ENCODE measurements at places on chromosomes 5 and 9.

DNA sequence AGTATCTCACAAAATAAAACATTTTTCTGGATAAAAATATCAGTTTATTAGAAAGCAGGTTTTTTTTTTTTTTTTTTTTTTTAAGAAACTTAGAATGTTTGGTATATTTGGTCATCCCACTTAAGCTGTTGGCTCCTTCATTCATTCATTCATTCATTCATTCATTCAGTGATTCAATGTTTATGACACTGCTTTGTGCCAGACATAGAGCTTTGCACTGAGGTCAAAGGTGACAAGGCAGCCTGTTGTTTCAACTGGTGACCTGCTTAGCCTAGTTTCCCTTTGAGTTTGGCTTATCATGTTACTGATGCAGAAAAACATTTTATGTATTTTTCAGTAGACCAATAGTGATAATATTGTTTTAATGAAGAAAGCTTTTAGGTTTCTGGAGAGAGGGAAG is 23.5 kb downstream of the CPEB4 start:
- no peak for DNase-seq

DNA sequence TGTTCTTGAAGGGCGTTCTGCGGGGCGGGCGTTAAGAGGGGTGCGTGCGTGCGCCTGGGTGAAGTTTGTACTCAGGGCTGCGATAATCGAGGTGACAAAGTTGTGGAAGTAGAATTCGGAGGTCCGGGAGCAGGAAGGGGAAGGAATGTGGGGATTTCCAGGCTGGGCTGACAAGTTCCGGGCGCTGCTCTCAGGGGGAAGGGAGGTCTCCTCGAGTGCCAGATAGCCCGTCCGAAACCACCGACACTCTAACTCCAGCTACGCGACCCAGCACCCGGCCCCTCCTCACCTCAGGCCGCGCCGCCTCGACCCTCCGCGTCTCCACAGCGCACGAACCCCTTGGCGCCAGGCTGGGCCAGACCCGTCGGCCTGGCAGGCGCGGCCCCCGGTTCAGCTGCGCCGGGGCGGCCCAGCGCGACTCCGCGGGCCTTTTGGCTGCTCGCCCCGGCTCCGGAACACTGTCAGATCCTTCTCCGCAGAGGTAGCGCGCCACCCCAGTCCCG is at the start of gene IL6ST:
Gene IL6ST (minus strand): TSS at position 469 of the 503 bp plus-strand sequence. CDS start 18,685 bp downstream, outside the sequence.
- DNase-seq: peak; percentile 72

DNA sequence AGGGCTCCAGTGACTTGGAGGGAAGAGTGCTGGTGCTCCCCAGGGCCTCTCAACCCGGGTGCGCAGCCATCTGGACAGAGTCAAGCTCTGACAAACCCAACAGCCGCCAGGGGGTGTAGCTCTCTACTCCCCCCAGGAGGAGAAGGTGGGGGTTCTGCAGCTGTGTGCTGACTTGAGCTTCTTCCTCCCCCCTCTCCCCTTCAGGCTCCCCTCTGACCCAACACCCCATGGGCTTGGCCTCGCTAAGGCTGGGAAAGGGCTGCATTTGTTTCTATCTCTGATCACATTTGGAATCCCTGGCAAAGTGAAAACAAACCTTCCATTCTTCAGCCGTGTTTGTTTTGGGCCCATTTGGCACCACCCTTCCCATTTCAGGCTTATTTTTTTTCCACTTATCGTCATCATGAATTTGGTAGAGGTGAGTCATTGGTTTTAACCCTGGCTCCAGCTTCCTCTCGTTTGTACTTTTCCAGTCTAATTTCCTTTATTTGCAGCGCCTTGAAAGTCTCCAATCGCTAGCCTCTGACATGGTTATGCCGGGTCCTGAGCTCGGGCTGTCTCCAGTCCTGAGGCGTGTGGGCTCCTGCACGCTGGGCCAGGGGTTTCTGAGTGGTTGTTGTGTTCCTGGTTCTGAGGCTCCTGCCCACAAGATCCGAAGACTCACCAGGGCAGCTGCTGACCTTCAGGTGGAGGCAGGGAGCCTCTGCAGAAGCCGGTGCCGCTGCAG is 36.1 kb downstream of the DAP start:
- DNase-seq: no peak

DNA sequence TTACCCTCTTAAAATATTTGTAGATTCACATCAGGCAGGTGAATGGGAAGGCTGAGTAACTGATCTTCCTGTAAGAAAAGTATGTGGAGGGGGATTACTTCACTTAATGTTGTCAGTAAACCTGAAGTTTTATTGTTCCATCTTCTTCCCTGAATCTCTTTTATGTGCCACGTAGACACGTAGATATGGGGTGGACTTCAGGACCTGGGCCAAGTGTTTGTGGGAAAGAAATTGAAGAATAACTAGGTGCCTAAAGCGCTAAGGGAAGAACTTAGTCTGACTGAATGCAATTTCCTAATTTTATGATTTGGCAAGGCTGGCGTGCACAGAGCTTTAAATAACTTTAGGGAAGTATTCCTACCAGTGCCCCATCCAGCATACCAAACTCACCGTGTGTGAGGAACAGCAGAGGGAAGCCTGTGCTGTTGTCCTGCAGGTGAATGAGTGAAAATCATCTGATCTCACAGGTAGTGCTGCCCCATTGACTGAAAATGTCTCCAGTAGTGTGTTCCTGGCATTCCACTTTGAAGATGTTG is 323.4 kb downstream of the KDM4C start:
- no peak for DNase-seq

DNA sequence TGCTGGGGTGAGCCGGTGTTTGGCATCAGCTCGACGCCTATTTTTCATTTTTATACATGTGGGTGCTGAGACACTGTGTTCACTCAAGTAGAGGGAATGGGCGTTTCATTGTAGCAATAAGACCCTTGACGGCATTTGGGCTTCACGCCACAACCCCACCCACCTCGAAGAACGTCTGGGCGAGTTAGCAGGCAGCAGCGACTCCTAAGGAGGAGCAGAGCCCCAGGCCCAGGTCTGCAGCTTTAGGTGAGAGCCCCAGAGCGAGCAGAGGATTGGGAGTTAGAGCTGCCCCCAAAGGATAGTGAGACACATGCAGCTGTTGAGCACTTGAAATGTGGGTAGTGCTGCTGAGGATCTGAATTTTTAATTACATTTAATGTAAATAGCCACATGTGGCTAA is 1.6 kb upstream of the ZFP62 start:
- DNase-seq: no peak

DNA sequence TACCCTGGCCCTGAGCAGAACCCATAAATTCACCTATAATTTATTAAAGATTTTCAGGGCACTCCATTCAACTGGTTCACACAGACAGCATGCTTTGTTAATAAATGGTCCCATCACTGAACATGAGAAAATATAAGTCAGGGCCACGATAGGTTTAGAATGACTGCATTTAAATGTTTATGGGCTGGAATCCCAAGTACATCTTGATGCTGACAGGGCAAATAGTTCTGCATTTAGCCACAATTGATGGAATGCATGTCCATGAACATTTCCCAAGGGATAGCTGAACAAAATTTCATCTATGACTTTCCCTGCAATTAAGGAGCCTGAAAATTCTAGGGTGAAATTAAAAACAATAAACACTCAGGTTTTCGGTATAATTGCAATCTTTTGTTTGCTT is 124.5 kb downstream of the CAAP1 start:
- no peak for DNase-seq

DNA sequence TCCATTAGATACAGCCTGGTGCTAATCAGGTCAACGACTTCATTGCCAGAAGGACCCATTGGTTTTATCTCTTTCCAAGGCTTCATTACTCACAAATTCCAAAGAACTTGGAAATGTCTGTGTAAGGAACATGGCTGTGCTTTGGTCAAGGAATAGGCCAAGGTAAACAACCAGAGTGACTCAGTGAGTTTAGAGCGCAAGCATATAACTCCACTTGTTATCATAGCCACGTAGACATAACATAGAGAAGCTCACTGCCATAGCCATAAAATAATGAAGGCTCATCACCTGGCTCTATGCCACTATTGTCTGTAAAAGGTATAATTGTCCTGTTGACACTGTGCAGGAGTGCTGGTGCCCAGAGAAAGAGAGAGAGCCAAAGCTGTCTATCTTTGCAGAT is 139.3 kb upstream of the PLCXD3 start:
- no peak for DNase-seq

DNA sequence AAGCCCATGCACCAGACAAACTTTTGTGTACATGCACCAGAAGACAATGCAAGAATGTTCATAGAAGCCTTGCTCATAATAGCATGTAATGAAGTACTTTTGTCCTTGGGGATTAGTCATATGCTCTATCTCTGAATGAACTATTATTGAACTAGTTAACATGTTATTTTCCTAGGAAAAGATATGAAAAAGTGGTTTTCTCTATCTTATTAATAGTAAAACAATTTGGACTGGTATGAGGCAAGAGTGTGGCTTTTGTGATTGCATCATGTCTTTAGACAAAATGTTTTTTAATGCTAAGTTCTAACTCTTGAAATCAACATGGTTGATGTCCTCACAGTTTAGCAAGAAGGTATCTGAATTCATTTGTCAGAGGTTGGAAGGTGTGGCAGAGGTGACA is 55.7 kb upstream of the SPDL1 start:
- DNase-seq: no peak

- no peak for DNase-seq
Measured at GRCh38 chr5:56006600-56006999, 11.8 kb upstream of the IL6ST start.

DNA sequence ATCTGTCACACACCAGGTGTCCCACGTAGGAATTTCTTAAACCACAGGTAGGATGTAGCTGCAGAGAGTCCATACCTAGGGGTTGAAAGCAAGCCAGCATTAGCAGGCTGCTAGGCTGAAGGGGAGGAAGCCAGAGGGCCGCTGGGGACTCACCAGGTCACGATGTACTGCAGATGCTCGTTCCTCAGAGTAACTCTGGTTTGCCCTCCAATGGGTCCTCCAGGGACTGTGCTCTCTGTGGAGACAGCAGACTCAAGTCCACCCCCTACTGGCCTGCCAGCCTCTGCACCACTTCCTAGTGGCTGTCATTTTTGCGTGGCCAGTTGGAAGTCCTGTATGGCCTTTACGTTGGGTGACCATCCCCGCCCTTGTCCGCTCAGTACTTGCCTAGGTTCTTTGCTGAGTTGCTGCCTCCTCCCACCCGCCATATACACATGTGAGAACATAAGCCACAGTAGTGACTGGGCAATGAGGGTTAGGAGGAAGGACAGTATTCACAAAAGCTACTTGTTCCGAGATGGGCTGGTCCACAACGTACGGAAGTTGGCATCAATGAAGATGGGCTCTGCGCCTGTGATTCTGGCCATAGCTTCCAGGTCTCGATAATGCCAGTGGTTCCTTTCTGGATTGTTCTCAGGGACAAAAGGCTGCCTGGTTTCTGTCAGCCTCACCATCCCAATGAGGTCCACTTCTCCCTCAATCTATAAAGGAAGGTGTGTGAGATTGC is 4.1 kb downstream of the RPL7A start:
- no peak for DNase-seq

GRCh38 chr9:127177231-127177630 is 54.8 kb upstream of the ANGPTL2 start:
- no peak for DNase-seq

- DNase-seq: no peak
Measured at GRCh38 chr5:33049298-33049697, 338.2 kb downstream of the NPR3 start.
